ENCODE measurements at places on chromosomes 4 and X.

DNA sequence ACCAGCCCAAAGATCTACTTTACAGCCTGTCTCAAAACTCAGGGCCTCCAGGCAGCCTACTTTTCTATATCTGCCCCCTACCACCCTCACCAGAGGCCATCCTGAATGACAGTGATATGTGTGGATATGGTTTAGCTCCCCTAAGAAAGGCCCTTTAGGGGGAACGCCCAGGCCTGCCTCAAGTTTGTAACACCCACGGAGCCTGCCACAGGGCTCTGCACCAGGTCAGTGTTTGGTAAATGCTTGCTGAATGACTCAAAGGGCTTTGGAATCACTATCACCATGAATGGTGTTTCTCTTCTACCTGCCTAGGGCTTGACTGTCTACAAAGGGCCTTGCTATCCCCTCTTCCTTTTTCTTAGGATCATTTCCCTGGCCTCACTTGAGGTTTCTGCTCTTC lies 11.3 kb upstream of the LONRF3 start:
- DNase-seq = no peak

DNA sequence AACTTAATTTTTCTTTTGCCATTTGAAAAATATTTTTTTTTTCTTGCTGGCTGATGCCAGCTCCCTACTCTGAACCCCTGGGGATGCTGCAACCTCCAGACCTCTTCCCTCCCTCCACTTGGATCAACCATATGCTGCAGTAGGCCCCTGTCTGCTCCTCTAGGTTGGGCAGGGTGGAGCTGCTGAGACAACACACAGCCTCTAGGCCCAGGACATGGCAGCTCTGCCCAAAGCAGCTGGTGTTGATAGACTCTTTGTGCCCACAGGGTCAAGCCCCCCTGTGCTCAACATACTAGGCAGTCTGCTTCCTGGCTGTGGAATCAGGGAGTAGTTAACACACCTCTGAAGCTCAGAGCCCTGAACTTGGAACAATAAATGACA lies 19.9 kb upstream of the CLNK start:
- DNase-seq = no peak

- no peak for DNase-seq
Measured at GRCh38 chr4:44257461-44257860, 191.1 kb downstream of the KCTD8 start.

- DNase-seq = no peak
Measured at GRCh38 chr4:88163336-88163735, 4.9 kb upstream of the ABCG2 start.

DNA sequence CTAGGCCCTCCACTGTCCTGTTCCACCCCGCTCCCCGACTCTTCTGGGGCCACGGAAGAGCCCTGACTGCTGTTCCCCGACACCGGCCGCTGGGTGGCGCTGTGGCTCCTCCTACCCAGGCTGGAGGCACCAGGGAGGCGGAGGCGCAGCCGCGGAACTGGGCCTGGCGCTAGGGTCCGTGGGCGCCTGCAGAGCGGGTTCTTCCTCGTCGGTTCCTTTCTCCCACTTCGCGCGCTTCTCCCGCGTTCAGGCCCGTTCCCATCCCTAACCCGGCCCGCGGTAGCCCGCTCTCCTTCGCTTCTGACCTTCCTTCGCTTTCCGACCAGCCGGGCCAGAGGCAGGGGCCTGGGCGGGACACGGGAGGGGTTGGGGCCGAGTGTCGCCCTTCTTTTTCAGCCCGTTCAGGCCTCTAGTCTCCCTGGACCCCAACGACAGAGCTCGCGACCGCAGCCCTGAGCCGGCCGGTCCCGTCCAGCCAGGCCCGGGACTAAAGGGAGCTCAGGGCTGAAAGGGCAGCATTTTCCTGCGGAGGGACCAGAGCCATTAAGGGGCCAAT lies 34.3 kb downstream of the NALF2 start:
- DNase-seq = peak; percentile 50

GRCh38 chrX:2954541-2954940 lies 25.4 kb upstream of the ARSD start:
- no peak for DNase-seq

DNA sequence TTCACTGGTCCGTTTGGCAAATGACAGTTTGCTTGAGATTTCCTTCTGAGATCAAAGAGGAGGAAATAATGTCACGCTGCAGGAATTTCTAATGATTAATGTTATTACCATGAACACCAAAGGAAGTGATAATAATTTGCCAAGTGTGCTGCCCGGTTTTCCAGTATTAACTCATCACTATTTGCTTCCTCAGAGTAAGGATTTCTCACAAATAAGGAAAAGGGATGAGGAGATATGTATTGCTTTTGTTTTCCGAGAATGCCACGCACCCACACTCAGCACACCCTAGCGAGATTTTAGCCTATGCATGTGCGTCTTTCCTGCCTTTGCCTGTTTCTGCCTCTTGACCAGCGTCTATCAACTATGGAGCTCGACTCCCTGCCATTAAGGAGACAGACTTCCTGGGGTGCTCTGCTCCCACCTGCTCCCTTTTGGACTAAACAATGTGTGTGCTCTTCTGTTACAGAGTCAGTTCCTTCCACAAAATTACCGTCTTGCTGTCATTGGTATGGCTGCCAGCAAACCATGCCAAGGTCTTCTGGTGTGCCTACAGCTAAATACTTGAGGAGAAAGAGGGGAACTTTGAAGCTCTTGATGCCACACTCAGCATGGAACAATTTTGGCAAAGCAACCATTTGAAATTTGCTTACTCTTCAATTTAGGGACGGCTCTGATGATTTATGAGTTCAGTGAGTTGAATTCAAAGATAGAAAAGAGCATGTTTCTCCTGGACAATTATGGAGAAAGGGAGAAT lies 393.1 kb upstream of the ZFP42 start:
- DNase-seq = no peak

GRCh38 chr4:8355864-8356565 lies 84.5 kb downstream of the ACOX3 start:
- DNase-seq = no peak

GRCh38 chrX:153626025-153626633 lies 20.9 kb upstream of the DUSP9 start:
- no peak for DNase-seq

DNA sequence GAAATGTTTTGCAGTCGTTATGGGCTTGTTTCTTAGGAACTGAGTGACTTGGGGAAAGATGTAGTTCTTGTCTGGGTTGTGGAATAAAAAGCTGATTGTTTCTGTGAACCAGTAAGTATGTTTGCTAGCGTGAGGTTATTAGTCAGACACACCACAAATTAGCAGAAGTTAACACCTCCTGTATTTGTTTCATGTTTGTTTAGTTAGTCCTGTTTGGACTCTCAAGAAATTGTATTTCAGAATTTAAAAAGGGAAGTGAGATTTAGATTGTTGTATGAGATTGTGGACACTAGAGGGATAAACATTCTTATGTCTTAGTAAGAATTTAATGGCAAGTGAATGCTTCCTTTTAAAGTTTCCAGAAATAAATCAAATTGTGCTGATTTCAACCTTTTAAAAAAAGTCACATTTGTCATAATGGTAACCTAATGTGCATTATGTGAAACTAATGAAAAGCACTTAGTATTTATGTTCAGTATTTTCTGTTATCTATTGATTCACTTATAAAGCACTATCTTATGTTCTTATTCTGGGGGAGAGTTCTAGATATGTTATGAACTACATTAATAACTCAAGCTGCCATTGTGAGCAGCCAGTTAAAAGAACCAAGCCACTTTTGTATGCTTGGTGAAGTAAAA lies 25.6 kb downstream of the ATP10D start:
- no peak for DNase-seq

GRCh38 chr4:34372815-34373214 lies 1871.5 kb downstream of the ARAP2 start:
- DNase-seq = no peak
